Activated T-helper 2 cell treated with anti-CD3 and anti-CD28 coated beads, Interferon-gamma antibody, Interleukin-2, Interleukin-4, amounts not matched to agents 10 μg/mL and 5 μg/mL and 100 μg/mL, durations not matched to agents 14 hours and 24 hours and 36 hours (primary cell): ENCODE measurements at places on chromosomes 5 and 9.

GRCh38 chr5:56496581-56497063 is 263.5 kb upstream of the ANKRD55 start:
- DNase-seq = no peak

DNA sequence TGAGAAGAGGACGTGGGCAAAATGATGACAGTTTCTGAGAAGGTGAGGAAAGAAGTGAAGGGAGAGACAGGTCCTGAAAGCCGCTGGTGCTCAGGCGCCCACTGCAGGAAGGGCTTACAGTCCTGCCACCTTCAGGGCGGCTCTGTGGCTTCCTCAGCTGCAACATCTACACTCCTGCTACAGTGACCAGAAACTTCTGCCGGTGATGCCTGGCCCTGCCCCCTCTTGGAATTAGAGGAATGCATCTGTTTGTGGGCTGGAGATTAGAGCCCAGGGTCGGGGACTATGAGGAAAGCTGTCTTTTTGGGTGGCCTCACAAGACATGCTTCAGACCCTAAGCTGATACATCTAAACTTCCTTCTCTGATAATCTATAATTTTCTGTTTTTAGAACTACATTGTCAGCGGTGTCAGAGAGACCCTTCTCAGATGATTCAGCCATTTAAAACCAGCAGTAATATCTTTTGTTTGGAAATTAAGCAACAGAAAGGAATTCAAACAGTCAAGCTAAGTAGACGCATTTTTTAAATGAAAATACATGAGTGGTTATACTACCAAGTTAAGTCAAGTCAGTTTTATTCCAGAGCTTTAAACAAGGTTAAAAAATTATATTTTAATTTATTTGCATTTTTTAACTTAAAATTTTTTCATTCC is 30.4 kb downstream of the PRDM6 start:
- DNase-seq = no peak

- no peak for DNase-seq
Observed at GRCh38 chr5:148372166-148372725, 11.5 kb upstream of the FBXO38 start.

DNA sequence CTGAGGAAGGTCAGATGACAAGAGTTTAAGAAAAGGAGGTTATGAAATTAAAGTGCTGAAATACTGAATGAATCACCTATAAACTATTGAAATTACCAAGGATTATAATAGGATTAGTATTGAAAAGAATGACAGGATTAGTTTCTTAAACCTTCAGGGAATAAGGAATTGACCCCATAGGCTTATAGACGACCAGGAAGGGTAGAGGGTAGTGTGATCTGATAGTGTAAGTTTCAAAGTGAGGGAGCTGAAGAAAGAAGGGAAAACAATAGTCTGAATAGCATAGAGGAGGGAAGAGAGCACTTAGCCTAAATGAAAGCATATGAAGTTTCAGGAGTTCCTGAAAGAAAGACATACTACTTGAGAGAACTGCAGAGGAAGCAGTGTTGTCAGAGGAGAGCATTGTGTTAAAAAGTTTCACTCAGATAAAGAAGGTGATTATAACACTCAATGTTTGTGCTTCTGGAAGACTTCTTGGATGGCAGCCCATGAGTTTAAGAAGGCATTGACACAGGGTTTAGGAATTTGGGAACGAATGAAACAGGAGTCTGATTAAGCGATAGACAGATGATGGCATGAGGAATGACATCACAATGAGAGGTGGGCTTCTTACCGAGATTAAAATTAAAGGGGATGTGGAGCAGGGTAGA is 557.9 kb upstream of the GRAMD2B start:
- DNase-seq = no peak

GRCh38 chr9:93171261-93171990 is 12.5 kb upstream of the WNK2 start:
- DNase-seq = no peak

DNA sequence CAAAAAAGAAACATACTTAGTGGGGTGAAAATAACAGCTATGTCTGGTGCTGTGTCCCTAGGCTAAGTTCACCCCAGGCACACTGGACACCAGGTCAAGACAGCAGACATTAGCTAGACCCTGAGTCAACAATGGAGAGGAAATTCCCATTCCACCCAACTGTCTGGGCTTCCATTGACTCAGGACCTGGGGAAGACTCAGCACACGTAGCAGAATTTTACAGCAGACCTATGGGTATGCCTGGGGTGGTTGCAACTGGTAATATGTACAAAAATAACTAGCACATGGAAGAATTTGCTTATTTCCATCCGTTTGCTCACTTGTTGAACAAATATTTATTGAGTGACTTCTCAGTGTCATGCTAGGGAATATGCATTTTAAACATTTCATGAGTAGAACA is 117.0 kb downstream of the GAS1 start:
- no peak for DNase-seq

DNA sequence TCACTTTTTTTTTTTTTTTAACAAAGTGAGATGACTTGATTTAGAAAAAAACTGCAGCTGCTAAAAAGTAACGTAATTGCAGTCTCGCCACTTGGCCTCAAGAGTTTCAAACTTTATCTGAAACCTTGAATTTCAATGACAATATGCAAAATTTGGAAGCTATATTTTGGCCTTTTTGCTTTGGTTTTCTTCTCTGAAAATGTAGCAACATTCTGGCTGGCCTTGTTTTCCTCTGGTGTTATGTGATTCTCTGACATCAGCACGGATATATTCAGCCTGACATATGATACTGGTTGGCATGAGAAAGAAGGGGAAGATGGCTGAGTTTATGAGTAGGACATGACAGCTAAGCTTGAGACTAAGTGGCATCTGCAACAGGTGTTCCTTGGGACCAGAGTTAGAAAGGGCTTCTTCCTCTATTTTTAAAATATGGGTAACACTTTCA is 136.5 kb downstream of the MEF2C start:
- DNase-seq = no peak

DNA sequence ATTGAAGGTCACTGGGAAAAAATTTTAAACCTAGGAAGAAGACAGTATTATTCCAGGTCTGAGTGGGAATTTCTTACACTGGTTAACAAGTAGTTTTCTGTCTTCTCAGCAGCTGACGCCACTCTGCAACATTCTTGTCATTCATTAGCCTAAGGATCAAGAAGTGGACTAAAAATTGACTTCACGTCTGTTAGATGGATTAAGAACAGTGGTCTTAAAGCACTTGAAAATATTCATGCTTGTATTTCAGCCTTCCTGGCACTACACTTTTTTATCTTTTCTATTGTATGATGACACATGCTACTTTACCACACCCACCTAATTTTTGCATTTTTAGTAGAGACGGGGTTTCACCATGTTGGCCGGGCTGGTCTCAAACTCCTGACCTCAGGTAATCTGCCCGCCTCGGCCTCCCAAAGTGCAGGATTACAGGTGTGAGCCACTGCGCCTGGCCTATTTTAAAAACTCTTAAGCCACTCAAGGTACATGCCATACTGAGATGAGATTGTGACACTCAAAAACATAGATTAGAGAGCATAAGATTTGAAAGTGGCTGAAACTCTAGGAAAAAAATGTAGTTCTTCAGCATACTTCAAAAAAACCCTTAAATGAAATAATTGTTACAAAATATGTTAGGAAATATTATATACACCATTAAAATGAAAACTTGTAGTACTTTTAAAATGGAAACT is 8.4 kb downstream of the MATR3 start:
- no peak for DNase-seq

DNA sequence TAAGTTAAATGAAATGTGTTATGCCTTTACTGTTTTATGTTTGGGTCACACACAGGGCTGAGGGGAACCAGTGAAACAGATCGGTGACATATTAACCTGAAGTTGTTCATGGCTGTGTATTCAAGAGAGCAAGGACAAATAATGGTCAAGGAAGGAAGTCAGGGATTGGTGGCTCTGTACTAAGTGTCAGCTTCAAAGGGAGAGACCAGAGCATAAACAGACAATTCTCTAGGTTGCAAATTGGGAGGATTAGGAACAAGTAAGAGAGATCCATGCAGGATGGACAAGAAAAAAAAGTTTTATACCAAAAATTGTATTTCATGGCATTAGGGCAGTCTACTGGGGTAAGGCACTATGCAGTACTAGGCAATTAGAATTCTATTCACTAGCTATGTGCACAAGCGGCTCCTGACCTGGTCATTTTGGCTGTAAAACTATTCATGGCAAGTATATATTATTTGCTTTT is 156.3 kb downstream of the PLPPR1 start:
- no peak for DNase-seq

DNA sequence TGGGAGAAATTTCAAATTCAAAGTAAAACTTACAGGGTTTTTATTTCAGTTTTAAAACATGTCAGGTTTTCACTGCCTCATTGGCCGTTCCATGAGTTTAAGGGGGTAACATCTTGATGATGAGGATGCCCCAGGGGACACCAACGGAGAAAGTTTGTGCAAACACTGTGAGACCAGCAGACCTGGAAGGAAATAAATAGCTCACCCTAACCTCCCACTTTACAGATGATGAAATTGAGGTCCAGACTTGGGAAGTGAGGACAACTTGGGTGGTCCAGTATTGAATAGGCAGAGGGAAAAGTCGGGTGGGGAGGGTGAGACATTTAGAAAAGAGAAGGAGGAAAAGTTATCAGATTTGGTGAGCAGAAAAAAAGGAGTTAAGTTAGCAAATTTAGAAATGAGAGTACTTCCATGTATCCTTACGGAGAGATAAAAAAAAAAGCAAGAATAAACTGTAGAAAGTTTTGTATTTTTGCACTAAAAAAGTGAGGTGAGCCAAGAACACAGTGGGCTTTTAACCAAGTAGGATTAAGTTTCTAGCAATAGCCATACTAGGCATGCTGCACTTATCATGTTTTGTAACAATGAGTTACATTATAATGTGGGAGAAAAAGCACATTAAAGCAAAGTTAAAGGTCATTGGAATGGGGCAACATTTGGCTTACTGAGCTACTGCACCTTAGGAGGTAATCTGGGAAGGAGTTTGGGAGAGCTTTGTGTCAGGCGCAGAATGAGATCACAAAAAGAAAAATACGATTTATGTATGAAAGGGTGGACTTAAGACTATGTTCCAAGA is 125.1 kb downstream of the GAS1 start:
- DNase-seq = no peak
